ENCODE measurements at places on chromosomes 2 and 18.

DNA sequence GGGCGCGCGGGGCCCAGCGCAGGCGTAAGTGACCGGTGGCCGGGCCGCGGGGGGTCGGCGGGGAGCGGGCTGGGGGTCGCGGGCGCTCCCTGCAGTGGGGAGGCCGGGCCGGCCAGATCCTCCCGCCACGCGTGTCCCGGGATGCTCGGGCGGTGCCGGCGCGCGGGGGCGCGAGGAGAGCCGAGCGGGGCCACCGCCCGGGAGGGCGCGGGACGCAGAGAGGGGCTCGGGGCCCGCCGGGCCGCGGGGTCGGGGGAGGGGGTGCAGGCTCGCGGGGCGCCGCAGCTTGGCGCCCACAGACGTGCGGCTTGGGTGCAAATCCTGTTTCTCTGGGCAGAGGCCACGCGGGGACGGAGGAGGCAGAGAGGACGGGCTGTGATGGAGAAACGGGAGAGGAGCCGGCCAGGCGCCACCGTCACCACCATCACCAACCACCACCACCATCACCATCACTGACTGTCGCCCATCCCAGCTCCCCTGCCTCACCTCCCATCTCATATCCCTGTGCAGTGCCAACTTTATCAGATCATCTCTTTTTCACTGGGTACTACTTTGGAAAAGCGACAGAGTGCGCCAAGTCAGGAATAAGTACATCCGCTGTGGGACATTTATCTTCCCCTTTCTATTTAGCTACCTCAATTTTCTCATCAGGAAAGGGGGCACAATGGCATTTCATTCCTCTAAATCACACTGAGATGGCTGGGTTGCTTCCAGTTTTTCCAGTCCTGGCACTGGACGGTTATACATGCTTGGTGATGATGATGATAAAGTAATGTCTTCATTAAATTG lies 97.2 kb upstream of the GPR45 start:
- no peak for DNase-seq

- DNase-seq: no peak
Observed at GRCh38 chr2:232697807-232698110, 628 bp downstream of the GIGYF2 start.

GRCh38 chr2:224832207-224832606 lies 116.0 kb upstream of the CCDC195 start:
- DNase-seq: no peak

DNA sequence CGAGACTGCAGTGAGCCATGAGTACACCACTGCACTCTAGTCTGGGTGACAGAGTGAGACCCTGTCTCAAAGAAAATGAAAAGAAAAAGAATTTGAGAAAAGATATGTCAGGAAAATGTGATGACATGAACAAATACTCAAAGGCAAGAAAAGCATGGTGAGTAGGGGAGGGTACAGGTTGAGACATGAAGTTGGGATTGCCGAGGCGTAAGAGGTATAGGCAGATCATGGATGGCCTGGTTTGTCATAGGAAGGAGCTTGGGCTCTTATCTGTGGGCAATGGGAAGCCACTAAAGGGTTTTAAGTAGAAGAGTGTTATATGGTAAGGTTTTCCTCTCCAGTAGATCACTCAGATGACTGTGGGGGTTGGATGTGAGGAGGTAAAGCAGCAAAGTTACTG lies 32.3 kb downstream of the SPAST start:
- no peak for DNase-seq

DNA sequence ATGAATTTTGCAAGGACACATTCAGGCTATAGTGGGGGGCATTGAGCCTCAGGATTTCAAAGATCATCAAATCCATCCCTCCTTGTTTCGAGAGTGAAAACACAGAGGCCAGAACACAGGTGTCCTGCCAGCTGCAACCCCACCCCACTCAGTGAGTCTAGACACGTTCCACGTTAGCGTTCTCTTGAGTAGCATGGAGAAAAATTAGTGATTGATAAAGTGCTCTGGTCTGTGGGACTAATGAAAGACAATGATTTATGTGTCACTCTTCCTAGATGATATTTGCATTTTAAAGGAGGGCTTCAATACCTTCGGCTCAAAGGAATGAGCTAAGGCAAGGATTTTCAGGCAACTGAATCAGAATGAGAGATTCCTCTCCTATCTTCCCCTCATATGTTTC lies 43.8 kb downstream of the SLC4A3 start:
- DNase-seq: no peak

- DNase-seq: no peak
Observed at GRCh38 chr2:66753660-66754059, 318.7 kb downstream of the MEIS1 start.

DNA sequence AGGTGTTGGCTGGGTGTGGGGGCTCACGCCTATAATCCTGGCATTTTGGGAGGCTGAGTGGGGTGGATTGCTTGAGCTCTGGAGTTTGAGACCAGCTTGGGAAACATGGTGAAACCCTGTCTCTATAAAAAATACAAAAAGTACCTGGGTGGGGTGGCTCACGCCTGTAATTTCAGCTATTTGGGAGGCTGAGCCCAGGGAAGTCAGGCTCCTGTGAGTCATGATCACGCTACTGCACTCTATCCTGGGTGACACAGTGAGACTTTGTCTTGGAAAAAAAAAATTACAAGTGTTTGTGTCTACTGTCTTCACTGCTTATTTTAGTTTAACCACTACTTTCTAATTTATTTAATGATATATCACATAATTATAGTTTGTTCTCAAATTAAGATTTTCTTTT lies 62.7 kb upstream of the DOCK10 start:
- DNase-seq: no peak
